ENCODE measurements at places on chromosomes 6 and 20.
A peak's percentile ranks its signal among the peaks of the same experiment; 100 is the strongest.

GRCh38 chr20:44489223-44489622 lies 13.5 kb downstream of the TTPAL start:
- DNase-seq = no peak

- no peak for DNase-seq
These were observed 165.0 kb downstream of the SMOC2 start for GRCh38 chr6:168605964-168606363.

- no peak for DNase-seq
These were observed 24.2 kb upstream of the IRF4 start for GRCh38 chr6:367298-367794.

DNA sequence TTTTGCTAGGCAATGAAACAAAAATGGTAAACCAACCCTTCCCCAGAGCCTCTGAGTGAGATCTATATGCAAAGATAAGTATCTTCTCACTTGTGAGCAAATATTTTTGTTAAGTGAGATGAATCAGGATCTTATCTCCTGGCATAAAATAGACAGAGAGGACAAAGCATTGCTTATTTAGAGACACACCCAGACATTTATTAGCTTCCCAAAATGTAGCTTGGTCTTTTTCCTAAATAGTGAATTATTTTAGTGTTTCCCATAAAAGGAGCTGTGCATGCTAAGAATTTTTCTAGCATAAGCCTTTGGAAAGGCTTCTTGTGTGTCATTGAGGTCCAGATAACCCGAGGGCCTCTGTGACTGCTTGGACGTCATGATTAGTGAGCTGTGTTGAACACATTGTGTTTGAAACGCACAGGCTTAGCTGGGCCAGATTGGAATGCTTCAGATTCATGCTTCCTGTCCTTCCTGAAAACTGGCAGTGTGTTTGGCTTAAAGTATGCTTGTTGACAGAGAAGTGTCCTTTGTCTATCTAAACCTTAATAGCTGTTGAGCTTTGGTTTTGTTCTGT lies 16.5 kb downstream of the MTHFD1L start:
- DNase-seq = peak; percentile 97

- peak; percentile 78 for DNase-seq
These were observed 9.0 kb upstream of the HINT3 start for GRCh38 chr6:125947615-125948014.

DNA sequence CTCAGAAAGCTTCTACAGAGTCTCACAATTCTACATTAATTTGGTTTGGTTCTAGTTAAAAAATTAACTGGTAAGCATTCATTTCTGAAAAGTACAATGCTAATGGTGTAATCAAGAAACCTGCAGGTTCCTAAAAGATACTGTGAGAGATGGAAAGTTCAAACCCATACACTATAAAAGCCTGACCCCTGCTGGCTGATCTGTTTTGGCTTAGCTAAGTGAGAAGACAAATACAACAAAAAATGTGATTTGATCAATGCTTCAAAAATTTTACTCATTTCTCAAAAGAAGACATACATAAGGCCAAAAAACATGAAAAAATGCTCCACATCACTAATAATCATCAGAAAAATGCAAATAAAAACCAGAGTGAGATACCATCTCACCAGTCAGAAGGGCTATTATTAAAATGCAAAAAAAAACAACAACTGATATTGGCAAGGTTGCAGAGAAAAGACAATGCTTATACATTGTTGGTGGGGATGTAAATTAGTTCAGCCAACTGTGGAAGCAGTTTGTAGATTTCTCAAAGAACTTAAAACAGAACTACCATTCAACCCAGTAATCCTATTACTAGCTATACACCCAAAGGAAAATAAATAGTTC lies 102.8 kb downstream of the MOXD1 start:
- peak; percentile 46 for DNase-seq

GRCh38 chr6:87700397-87701343 lies 1.4 kb downstream of the AKIRIN2 start:
- DNase-seq = peak; percentile 76

GRCh38 chr6:19712012-19712688 lies 125.0 kb upstream of the ID4 start:
- no peak for DNase-seq

DNA sequence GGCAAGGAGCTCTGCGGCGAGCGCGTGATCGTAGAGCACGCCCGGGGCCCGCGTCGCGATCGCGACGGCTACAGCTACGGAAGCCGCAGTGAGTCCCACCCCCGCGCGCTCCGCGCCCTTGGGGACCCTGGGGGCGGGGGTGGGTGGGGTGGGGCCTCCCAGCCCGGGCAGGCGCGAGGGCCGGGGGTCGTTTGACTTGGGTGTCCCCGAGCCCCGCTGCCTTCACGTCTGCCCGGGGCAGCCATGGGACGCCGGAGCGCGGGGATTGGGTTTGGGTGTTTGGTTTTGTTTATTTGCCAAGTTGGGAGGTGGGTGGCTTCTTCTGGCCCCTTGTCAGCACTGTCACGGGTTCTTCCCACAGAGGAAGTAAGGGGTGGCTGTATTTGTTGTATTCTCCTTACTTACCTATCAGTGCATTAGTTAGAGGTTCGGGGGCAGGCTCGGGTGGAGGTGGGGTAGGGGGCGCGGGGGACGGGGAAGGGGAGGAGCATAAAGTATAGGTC lies 777 bp downstream of the SRSF6 start:
- no peak for DNase-seq

- DNase-seq = no peak
These were observed 155.4 kb upstream of the KCNQ5 start for GRCh38 chr6:72466471-72466870.

DNA sequence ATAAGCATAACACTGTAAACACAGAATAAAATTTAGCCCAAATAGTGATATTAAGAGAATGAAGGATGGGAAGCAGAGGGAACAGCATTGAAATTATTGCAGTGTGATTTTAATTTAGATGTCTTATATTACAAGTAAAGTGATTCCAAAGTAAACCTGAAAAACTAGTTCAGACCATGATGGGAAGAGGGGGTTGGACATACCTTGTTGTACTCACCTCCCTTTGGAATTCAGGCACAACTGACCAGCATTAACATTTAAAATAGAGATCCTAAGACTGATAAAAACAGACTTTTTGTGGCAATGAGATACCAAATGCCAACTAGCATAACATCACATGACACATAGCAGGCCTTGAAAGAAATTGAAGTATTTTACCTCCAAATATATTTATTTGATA lies 262.6 kb upstream of the PRND start:
- no peak for DNase-seq

- no peak for DNase-seq
These were observed 119.1 kb downstream of the PRND start for GRCh38 chr20:4840801-4841200.

DNA sequence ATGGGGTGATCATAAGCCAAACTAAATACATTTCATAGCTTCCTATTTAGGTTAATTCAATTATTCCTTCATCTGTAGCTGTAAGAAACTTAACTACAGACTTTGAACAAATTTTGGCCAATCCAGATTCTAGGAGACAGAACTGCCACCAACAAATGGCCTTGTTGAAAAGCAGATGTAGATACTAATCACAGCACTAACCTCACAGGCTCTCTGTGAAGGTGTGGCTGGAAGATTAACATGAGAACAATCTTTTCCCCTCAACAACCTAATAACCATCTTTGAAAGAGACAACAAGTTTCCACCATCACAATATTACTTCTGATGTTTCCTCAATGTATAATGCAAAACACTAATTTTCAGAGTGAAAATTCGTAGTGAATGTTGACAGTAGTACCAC lies 87.8 kb downstream of the SESN1 start:
- DNase-seq = no peak

GRCh38 chr6:33927112-33927511 lies 123.3 kb upstream of the MLN start:
- DNase-seq = no peak

GRCh38 chr6:78629154-78629721 lies 238.1 kb upstream of the IRAK1BP1 start:
- peak; percentile 44 for DNase-seq

GRCh38 chr6:142760152-142760551 lies 184.8 kb downstream of the HIVEP2 start:
- DNase-seq = peak; percentile 92

DNA sequence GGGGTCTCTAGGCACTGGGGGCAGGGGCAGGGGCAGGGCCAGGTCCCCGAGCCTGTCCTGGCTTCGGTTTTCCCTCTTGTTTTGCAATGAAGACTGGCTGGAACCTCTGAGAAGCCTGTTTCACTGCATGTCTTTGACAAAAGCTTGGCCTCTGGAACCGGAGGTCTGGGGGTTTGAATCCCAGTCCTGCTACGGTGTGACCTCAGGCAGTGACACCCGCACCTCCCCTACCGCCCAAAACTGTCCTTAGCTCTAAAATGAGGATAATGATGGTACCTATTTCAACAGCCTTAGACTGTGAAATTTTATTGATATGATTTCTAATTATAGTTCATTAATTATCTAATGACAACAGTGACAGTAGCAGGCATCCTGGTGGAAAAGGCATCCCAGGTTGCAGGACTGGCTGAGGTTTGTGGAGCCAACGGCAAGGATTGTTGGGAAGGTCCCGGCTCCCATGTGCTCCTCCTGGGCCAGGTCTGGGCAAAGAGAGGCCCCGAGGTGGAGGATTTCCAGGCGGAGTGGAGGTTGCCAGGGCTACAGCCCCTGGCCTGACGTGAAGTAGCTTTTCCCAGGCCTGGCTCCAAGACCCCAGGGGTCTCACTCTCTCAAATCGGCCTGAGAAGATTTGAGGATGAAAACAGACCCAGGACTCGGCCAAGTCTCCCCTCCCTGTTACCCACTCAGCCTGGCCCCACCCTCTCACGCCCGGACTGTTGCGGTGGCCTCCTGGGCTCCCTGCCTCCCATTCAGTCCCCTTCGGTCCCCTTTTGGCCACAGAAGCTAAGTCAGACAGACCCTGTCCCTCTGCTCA lies 57.9 kb downstream of the SNAI1 start:
- DNase-seq = no peak

DNA sequence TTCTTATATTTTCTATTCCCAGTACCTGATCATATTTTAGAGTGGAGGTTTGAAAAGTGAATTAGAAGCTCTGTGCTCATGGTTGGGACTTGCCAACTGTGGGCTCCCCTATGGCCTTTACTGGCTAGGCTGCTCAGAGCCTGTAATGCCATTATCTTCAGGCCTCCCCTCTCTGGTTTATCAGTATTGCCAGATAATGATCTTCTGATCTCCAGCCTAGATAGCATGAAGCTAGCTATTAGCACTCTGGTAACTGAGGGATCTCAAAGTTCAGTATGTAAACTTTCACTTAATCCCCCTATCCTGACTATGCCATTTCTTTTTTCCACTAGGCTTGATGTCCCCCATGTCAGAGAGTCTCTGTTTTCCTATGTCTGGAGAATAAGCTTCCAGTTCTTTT lies 393.7 kb upstream of the CITED2 start:
- no peak for DNase-seq

- no peak for DNase-seq
These were observed 97.9 kb upstream of the SNX9 start for GRCh38 chr6:157724960-157725741.

DNA sequence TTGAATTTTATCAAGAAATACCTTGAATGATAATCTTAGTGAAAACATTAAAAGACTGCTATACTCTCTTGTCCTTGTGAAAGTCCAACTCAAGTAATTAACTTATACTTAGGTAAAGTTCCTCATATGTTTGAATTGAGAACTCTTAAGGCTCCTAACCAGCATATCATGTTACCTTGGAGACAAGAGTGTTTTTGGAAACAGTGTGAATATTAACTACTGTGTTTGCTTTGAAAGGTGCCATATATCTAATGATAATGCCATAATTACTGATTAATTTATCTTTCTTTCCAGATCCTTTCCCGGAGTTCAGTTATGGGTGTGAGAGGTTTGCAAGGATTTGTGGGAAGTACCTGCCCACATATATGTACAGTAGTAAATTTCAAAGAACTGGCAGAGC lies 10.5 kb downstream of the FAM120B start:
- DNase-seq = no peak

DNA sequence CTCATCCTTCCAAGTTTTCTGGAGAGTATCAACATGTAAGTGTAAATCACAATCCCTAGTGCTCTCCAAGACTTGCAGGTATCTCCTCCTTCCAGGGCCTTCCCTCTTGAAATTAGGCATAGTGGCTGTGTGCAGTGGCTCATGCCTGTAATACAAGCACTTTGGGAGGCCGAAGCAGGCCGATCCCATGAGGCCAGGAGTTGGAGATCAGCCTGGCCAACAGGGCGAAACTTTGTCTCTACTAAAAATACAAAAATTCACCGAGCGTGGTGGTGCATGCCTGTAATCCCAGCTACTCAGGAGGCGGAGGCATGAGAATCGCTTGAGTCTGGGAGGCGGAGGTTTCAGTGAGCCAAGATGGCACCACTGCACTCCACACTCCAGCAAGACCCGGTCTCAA lies 9.4 kb upstream of the ANGPT4 start:
- no peak for DNase-seq

GRCh38 chr20:60206259-60206658 lies 248.0 kb downstream of the CDH26 start:
- DNase-seq = peak; percentile 49

- no peak for DNase-seq
These were observed 29.7 kb downstream of the FYN start for GRCh38 chr6:111843347-111844147.

- no peak for DNase-seq
These were observed 17.6 kb downstream of the NTSR1 start for GRCh38 chr20:62726276-62726675.

- no peak for DNase-seq
These were observed 12.5 kb downstream of the CDC5L start for GRCh38 chr6:44399991-44400390.

DNA sequence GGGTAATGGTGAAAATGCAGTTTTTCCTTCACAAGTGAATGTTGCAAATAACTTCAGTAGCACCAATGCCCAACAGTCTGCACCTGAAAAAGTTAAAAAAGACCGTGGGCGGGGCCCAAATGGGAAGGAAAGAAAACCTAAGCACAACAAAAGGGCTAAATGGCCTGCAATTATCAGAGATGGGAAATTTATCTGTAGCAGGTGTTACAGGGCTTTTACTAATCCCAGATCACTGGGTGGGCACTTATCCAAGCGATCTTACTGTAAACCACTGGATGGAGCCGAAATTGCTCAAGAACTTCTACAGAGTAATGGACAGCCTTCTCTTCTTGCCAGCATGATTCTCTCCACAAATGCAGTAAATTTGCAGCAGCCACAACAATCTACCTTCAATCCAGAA lies 64.8 kb upstream of the SMIM8 start:
- DNase-seq = no peak

GRCh38 chr20:33069673-33070072 lies 9.8 kb upstream of the BPIFB4 start:
- DNase-seq = no peak

DNA sequence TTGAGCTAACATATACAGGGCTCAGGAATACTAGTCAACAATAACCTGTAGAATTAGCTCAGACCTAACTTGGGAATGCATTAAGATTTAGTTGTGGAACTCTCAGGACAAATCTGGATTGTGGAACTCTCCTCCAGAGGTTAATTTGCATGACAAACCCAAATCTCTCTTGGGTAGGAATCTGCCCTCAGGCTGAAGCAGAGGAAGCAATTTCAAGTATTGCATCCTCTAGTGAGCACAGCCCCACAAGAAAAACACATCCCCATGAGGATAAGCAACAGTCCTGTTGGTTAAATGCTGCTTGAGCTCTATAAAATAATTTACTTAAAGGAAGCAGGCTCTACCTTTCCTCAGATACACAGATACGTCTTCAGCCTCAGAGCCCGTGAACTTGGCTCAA lies 170.9 kb upstream of the STXBP5 start:
- peak; percentile 43 for DNase-seq

All from EL (cell line).